ENCODE measurements at places on chromosomes 1 and 21.

GRCh38 chr1:154403261-154403943 lies 1.7 kb upstream of the IL6R start:
- no peak for DNase-seq

DNA sequence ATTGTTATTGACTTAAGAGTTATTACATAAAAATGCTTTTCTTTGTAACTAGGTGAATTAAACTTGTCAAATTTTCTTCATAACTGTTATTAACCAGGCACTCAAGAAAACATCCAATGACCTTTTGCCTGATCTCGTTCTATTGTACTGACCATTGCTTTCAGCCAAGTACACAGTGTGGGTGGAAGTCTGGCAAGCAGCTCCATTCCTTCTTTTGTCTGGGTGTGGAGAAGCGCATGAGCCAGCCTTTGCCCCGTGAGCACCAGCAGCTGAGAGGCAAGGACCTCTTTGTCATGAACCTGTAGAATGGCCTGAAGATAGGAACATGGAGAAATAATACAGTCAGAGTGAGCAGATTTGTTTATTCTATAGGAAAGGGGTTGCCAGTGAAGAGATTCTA lies 57.5 kb downstream of the IARS2 start:
- DNase-seq, result no peak

- no peak for DNase-seq
Measured at GRCh38 chr1:8858112-8858668, 20.3 kb downstream of the ENO1 start.

DNA sequence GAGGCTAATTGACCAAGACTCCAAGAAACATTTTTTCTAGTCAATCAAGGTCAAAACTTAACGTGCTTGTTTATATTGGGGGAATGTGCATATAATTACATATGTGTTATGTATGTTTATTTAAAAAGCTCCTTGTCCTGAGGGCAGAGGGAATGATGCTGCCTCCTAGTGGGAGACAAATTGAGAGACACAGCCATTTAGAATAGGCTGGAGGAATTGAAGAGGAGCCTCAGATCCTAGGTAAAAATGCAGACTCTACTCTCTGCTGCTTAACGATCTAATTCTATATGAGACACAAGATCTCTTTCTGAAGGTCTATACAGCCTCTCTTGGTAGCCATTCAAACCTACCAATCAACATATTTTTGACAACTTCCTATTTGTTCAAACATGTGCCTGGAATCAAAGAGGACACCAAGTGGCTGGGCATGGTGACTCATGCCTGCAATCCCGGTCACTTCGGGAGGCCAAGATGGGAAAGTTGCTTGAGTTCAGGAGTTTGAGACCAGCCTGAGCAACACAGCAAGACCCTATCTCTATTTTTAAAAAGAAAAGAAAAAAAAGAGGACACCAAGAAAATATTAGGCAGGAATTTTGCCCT lies 136.6 kb upstream of the ZNF648 start:
- DNase-seq, result no peak

- DNase-seq, result no peak
Measured at GRCh38 chr1:176531921-176532897, 69.2 kb downstream of the PAPPA2 start.

- DNase-seq, result no peak
Measured at GRCh38 chr1:193079187-193079586, 19.8 kb downstream of the RO60 start.
